Fibroblast of skin of scalp (primary cell): ENCODE measurements at places on chromosomes 6 and 20.

- DNase-seq, result peak; percentile 29
Measured at GRCh38 chr20:49501917-49502316, 19.4 kb upstream of the KCNB1 start.

GRCh38 chr6:150925590-150925928, 60.1 kb downstream of the MTHFD1L start:
- DNase-seq, result no peak

DNA sequence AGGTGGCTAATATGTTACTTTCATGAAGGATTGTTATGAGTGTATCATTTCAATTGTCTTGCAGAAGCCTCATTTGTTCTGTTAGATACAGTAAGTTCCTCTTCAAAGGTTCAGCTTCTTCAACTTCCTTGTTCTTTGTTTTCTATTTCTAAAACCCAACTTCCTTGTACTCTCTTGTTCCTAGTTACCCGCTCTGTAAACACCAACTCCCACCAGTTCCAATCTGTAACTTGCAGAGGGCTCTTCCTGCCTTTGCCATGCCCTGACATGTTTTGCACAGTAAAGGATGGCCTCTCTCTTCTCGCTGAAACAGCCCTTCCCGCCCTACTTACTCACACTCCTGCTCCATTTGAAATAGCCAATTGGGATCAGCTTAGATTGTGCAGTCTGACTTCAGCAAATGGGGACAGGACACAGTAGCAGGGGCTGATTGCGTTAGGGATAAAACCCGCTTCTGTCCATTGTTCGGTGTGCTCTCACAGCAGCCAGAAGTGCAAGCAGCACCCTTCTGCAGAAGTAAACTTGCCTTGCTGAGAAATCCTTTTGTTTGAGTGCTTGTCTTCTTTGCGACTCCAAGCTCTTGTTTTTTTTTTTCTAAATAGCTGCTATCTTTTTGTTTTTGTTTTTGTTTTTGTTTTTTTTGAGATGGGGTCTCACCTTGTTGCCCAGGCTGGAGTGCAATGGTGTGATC, 45.9 kb upstream of the POU5F1 start:
- DNase-seq, result no peak

DNA sequence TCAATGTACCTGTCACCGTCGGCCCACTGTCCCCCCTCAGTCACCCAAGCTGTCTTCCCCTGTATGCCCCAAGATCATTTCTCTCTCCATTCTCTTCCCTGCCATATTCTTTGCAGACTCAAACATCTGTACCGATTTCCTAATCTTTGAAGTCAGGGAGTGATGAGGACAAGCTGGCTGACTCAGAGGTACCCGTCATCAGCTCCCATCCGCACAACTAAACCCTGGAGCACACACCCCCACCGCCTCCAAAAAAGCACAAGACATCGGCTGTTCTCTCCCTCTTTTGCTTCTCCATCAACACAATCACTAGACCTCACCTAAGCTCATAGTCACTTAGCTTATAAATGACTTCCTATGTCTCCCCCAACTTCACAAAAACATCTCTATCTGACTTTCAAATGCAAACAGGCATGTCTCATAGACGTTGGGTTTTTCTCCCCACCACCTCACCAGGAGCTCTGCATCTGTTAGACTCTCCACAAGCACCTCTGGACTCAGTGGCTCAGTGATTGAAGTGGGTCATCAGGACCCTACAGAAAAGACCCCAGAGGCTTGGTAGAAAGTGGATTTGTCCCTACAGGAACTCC, 11.5 kb upstream of the NFATC2 start:
- DNase-seq, result no peak

DNA sequence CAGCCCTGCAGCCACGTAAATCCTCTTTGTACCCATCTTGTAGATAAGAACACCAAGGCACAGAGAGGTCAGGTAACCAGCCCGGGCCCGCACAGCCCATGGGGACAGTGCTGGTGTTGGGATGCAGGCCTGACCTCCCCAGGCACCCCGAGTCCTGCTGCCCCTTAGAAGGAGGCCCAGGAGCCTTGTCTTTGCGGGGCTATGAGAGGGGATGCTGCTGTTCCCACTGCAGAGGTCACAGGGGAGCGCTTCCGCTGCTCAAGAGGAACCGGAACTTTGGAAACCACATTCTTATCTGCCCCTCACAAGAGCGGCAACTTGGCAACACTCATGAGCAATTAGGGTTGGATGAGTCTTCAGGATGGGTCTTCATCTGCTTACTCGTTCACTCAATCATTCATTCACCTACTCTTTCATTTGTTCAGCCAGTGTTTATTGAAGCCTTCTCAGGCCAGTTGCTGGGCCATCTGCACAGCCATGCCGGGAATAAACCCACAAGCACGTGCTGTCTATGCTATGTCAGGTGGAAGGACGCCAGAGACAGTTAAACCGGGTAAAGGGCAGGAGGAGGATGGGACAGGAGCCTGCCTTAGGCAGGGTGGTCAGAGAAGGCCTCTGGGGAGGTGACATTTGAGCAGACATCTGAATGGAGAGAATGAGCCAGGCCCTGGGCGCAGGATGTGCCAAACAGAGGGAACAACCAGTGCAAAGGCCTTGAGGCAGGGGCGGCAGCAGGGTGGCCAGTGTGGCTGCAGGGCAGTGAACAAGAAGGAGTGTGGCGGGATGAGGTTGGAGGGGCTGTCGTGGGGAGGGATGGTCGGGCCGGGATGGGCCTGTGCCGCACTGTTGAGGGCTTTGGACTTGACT, 60.8 kb downstream of the RBM38 start:
- DNase-seq, result no peak
